ENCODE measurements at places on chromosomes 6 and 20. TPM values are rescaled to one million over a fixed set of nuclear protein-coding genes. Genes with fewer than 3 reads are reported as not detected.

Gene SRMS
- not detected for total RNA-seq

Gene FKBP1C
- not detected for total RNA-seq

Gene SPATS1
- not detected for total RNA-seq

Gene CST1
- total RNA-seq = not detected

Gene CYP21A2
- total RNA-seq = 1.0 TPM

Gene DZANK1
- 1.6 TPM for total RNA-seq

Gene CASS4
- 2.8 TPM for total RNA-seq

Gene OXT
- not detected for total RNA-seq

Gene SUMO4
- 5.5 TPM for total RNA-seq

Gene TFAP2B
- under 0.01 TPM for total RNA-seq

Gene WFDC5
- total RNA-seq = not detected

Gene SPO11
- not detected for total RNA-seq

Gene MRAP2
- total RNA-seq = 32.9 TPM

Gene TGM3
- total RNA-seq = 14.5 TPM

Gene C6orf47
- 20.8 TPM for total RNA-seq

Gene PSORS1C1
- total RNA-seq = 0.41 TPM

Gene RHAG
- 3.0 TPM for total RNA-seq

Gene SH3BGRL2
- total RNA-seq = 30.8 TPM

Gene TFAP2D
- not detected for total RNA-seq

Gene RIN2
- 37.3 TPM for total RNA-seq

Gene GSTA2
- total RNA-seq = not detected

Gene TRIM40
- total RNA-seq = not detected

Gene IMPG1
- not detected for total RNA-seq

Gene PDE10A
- total RNA-seq = 14.0 TPM

All from tongue (tissue), 3 donors.